GM20000 (cell line): ENCODE measurements at places on chromosomes 1 and 21.
A peak's percentile ranks its signal among the peaks of the same experiment; 100 is the strongest.

GRCh38 chr1:228902781-228903433 is 167.6 kb downstream of the RHOU start:
- no peak for DNase-seq

DNA sequence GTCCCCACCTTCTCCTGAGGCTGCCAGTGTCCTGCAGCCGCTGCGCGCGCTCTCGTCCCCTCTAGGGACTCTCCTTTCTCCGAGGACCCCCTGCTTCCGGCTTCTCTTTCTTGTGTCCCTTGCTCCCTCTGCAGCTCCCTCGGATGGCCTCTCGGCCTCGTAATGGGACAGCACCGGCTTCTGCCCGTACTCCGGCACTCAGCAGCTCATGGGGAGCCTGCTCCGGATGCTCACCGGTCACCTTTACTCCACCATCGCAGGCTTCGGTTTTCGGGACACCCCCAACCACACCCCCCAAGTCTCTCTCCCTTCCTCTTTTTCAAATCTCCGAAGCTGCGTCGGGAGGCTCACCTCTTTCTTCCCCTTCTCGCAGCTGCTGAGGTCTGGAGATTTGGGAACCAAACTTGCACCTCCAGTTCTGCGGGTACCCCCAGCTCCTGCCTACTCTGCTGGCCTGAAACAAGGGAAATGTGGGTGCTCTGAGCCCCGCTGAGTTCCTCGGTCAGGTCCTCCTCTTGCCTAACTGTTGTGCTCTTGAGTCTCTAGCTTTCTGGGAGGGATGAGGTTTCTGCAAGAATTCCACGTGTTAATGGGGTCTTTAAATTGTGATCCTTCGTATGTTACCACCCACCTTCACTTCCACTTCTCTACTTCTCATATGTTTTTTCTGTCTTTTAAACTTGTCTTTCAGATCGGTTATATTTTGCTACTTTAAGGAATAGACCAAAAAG is 930 bp downstream of the CDC14A start:
- DNase-seq: peak; percentile 73

- peak; percentile 28 for DNase-seq
Measured at GRCh38 chr1:84078108-84078841, 65.8 kb upstream of the PRKACB start.

DNA sequence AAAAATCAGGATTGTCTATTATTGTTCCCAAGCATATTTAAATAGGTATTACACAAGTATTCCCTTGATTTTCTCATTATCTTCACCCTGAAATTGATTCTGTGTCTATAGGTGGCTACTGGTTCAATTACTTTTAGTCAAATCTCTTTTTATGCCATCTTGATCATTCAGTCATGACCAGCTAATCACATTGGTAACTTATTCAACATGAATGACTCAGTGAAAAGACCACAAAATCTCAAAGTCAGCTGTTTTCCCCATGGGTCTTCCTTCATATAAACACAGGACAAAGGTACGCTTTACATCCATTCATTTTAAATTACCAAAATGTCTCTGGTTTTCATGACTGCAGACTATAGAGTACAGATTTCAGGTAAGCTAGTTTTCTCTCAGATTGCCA is 23.7 kb upstream of the NRIP1 start:
- no peak for DNase-seq

GRCh38 chr1:183498342-183498991 is 26.2 kb downstream of the SMG7 start:
- DNase-seq: no peak

DNA sequence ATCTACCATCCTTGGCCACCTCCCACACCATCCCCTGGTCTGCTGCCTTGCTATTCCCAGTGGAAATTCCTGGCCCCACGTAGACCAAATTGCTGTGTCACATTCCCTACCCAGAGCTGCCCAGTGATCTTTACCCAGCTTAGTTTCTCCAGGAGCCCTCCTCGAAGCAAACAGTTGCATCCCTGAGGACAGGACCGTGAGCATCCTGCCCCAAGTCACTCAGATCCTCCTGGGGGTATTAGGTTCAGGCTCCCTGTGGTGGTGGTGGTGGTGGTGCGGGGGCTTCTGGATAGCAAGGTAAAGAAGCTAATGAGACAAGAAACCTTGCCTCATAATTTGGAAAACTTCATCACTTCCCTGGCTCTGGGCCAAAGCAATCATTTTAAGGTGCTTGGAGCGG is 58.4 kb upstream of the RBM15 start:
- no peak for DNase-seq

- DNase-seq: peak; percentile 0
Measured at GRCh38 chr1:109827986-109828385, 64.3 kb upstream of the EPS8L3 start.

- no peak for DNase-seq
Measured at GRCh38 chr1:151680826-151681225, 35.8 kb downstream of the CELF3 start.

- no peak for DNase-seq
Measured at GRCh38 chr1:174112489-174113162, 46.7 kb upstream of the RABGAP1L start.

- DNase-seq: no peak
Measured at GRCh38 chr1:5515501-5515900, 476.7 kb downstream of the NPHP4 start.
